ENCODE measurements at places on chromosomes 11 and 22. TPM values are rescaled to one million over a fixed set of nuclear protein-coding genes. Genes with fewer than 3 reads are reported as not detected.

DNA sequence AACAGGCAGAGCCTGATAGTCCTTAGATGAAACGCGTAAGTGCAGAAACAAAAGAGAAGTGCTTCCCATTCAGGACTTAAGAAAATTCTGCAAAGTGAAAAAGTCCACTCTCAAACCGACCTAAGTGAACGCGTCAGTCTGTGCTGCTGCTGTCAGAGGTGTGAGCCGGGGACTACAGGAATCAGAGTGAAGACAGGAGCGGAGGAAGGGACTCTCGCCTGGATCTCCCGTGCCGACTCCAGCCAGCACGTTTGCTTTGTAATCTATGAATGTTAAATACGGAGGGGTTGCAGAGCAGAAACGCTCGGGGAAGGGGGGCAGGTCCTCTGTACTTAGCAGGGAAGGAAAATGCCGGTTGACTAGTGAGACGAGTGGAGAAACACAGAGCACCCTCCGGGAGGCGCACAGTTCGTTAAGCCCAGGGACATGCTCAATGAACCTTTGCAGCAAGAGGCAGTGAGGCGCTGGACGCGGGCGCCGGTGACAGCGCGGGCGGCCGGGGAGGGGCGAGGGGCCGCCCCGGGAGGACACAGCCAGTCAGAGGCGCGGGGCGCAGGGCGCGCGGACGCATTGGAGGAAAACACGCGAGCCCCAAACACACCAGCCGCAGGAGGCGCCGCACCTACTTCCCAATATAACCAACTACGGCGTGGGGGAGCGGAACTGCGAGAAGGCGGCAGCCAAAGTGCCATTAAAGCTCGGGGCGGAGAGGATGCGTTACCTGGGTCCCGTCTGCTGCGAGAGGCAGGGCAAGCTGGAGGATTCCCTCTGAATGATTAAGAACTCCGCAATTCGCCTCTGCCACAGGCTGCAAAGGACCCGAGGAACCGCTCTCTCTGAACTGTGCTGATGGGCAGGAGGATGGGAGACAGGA, at the start of gene CNTN5:
Gene CNTN5 (plus strand): TSS at position 598 of the 874 bp plus-strand sequence.
- DNase-seq = peak; percentile 16

DNA sequence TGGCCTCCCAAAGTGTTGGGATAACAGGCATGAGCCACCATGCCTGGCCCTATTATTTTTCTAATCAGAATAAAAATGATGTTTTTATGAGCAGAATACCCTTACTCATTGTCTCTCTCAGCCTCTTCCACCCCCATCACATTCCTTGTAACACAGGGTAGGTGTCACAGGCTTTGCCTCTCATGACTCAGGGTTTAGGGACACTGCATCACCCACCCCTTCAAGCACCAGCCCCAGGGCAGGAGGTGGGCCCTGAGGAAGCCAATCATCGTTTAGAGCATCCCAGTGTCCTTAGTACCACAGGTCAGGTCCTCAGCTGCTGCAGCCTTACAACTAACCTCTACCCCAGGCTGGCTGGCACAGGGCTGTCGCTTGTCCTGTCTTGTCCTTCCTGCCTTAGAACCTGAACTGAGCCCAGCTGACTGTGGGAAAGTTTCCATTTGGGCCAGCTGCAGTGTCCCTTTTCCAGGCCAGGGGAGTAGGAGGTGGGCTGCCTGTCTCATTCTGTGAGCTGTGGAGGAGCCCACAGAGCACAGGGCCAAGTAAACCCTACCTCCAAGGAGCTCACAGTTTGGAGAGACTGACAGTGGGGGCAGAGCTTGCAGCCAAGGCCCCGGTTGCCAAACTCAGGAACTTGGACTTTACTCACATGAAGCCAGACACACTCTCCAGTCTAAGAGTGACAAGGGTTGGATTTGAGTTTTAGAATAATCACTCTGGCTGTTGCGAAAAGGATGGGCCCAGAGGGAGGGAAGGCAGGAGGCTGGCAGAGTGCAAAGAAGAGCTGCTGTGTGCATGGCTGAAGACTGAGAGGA, 19.5 kb upstream of the UVRAG start:
- DNase-seq = no peak

Gene MS4A14
- total RNA-seq = not detected

Gene DENND6B
- 1.3 TPM for total RNA-seq

Gene OR52A1
- not detected for total RNA-seq

All from dermis blood vessel endothelial cell (primary cell).